ENCODE measurements at places on chromosomes 7 and 10. TPM values are rescaled to one million over a fixed set of nuclear protein-coding genes. Genes with fewer than 3 reads are reported as not detected.
A peak's percentile ranks its signal among the peaks of the same experiment; 100 is the strongest.

The METTL2B gene
- total RNA-seq: 19.1 TPM

The PRXL2A gene
- total RNA-seq: 1.4 TPM

The PVRIG gene
- not detected for total RNA-seq

- DNase-seq: peak; percentile 70
These were observed at the start of gene PDLIM1 for GRCh38 chr10:95290461-95291364. Gene PDLIM1, minus strand, starts transcription at chr10:95291003. Its CDS starts 88 bp downstream, at chr10:95290915.

DNA sequence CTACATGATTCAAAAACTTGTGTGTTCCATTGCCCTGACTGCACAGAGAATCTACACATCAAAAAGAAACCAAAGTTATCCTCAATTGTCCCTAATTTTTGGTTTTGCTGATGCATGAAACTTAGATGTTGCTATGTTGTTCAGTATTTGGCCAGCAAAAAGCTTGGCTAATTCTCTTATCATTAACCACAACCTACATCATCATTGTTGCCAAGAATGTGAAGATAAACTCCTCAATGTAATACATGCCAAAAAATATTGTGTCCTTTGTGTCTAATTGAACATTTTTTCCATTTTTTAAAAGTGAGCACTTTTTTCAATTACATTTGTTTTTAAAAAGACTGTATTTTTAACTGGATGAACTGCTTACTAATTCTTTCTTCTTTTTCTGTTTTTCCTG is 268.0 kb upstream of the SEMA3D start:
- DNase-seq: no peak

GRCh38 chr10:17643339-17643754 is 604 bp upstream of the STAM start:
- DNase-seq: peak; percentile 86

GRCh38 chr10:103540722-103541121 is 47.2 kb downstream of the NEURL1 start:
- peak; percentile 27 for DNase-seq

GRCh38 chr10:59126991-59127390 is 49.5 kb upstream of the PHYHIPL start:
- DNase-seq: no peak

DNA sequence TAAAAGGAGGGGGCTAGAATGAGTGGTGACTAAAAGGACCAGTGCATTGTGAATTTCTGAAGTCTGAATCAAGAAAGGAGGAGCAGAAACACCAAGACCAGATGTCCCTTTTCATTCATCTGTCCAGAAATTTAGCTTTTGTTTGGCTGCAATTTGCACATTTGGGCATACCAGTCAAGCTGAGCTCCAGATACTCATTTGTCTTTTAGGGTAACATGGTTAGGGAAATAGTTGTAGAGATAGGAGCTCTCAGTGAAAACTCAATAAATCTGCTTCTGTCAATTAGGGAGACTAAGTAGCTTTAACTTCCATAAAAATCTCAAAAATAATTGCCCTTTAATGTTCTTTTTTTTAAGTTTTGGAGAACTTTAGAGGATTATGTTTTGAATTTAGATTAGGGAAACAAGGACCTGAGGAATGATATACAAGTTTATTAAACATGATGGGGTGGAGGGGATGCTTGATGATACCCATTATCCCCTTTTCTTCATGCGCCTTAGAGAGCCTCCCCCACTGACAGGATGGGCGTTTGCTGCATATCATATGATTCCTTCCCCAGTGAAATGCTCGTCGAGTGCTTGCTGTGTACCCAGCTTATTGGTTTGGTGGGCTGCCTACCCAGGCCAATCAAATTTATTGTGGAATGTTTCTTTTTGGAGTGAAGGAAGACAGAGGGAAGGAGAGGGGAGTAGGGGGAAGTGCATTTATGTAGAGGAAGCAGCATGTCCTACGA is 50.7 kb upstream of the RPA3 start:
- DNase-seq: no peak

- no peak for DNase-seq
These were observed 312.0 kb downstream of the DPP6 start for GRCh38 chr7:154364170-154364569.

GRCh38 chr7:129949292-129950133 is 3.2 kb downstream of the UBE2H start:
- DNase-seq: peak; percentile 15

DNA sequence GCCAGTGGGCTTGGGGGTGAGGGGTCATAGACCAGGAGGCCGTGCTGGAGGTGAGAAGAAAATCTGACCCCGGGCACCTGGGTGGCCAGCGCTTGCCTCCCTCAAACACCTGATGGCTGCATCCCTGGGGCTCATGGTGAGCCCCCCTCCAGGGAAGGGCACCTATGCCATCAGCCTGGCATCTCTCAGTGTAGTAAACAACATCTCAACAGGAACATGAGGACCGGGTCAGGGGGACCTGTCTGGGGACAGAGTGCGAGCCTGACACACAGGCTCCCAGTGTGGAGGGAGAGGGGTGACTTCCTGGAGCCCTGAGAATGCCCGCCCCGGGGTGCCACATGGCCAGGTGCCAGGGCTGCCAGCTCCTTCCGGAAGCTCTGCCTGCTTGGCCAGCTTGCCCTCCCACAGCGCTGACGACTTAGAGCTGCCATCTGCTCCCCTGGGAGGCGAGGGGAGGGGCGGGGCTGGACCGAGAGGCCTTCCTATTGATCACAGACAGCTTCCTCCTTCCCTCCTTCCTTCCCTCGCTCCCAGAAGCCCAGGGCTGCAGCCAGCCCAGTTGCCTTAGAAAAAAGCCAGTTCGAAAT is 12.3 kb downstream of the STX1A start:
- DNase-seq: no peak

Data from MG63 (cell line).